ELR (cell line): ENCODE measurements at places on chromosomes 12 and 14.
A peak's percentile ranks its signal among the peaks of the same experiment; 100 is the strongest.

DNA sequence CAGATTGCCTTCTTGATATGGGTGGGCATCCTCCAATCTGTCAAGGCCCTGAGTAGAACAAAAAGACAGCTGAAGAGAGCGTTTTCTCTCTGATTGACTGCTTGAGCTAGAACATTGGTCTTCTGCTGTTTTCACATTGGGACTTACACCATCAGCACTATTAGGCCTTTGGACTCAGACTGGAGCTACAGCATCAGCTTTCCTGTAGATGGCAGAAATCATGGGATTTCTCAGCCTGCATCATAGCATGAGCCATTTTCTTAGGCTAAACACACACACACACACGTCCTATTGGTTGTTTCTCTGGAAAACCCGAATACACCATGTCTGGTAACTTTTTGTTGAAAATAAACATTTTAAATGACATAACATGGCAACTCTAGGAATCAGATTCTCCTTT is 15.8 kb upstream of the PPM1A start:
- peak; percentile 13 for DNase-seq

DNA sequence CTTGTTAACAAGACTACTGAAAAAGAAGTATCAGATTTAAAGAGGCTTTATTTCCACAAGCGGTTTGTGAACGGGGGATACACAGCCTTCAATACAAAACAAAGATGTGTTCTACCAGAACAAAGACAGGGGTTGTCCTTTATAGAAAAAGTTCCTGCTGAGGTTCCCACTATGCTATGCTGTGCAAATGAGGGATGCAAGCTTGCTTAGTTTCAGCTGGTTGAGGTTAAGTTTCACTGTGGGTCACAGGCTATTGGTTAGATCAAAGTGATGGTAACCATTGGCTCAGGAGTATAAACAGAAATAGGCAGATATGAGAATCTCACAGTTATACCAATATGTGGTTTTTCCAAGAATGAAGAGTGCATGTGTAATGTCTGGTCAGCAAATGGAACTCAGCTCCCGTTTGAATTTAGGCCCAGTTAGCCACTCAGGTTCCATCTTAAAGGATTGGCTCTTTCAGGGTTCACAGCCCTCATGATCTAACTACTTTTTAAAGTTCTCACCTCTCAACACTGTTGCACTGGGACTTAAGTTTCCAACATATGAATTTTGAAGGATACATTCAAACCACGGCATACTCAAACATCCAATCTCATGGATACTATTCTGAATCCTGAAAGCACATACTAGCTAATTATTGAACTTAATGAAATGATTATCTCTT is 215.4 kb upstream of the DCN start:
- no peak for DNase-seq

GRCh38 chr12:78929075-78929418 is 64.5 kb downstream of the SYT1 start:
- peak; percentile 3 for DNase-seq

DNA sequence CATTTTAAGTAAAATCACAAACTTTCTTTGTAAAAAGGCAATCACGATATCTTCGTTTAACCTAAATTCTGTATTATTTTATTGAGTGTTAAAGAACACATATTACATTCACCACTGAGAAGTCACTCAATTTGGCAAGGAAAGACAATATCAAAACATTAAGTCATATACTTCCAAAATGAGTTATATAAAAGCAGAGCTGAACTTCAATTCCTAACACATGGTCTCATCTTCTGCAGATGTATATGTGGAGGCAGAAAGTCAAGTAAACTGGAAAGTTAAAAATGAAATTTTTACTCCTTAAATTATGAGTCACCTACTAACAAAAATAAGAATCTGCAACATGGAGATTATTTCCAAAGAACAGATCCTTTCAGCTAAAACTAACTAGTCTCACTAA is 28.7 kb downstream of the BMAL2 start:
- DNase-seq: no peak

- peak; percentile 84 for DNase-seq
These were observed 33.5 kb downstream of the FMNL3 start for GRCh38 chr12:49673446-49674317.

DNA sequence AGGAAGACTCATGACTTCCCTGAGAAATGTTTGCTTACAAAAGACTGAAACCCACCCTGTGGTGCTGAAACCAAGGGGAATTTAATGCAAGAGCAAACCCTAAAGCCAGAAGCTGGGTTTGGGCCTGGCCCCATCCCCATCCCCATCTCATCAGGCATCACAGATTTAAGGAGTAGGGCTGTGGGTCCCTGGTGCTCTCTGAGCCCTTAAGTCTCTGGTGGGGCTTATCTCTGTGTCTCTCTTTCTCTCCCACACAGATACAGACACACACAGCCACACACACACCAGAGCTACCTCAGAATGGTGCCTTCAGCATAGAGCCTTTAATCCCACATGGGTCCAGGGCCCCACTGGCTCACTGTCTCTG is 237.1 kb downstream of the SLC41A2 start:
- DNase-seq: no peak

DNA sequence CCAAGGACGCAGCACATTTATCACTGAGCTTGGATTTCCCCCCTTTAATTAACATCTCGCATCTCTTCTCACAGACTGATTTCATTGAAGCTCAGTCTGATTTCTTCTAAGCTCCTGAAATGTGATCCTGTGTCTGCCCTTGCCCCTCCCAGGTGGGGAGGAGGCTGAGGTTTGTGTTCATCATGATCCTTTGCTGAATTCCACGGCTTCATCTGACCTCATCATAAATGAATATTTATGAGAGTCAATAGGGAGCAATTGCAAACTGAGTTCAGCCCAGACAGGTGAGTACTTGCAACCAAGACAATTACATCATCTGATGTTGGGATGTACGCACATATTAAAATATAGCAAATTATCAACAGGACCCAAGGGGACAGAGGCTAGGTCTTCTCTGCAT is 72.4 kb downstream of the MAP1LC3B2 start:
- no peak for DNase-seq

DNA sequence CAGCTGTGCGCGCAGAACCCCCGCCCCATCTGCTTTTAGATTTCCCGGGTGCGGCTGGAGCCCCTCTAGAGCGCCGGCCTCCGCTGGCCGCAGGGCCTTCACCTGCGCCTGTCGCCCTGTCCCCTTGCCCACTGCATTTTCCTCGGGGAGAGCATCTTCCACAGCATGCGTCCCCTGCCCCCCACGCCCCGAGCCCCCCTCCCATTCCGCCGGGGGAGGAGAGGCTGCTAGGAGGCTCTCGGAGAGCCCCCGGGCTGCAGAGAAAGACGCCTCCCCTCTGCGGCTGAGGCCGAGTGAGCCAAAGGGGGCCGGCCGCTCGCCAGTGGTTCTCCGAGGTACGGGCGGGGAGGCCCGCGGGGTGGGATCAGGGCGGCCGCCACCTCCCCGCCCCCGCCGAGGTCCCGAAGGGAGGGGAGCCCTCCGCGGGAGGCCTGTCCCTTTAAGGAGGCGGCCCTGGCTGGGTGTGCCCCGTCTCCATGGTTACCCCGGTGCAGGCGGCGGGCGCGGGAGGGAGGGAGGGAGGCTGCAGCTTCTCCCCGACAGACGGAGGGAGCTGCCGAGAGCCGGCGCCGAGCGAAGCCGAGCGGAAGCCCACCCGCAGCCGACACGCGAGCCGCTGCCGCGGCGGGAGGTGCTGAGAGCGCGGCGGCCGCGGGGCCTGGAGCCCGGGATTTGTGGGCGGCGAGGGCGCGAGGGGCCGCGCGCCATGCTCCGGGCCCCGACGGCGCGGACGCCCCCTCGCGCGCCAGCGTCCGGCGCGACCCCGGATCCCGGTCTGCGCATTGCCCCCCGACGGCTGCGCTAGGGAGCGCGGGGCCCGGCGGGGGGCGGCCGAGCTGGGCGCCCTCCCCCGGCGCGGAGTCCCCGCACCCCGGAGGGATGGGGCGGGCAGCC is at the start of gene KCNH3:
TSS of gene KCNH3 (plus strand) at position 521 of the 894 bp plus-strand sequence. CDS start 387 bp downstream, outside the sequence.
- DNase-seq: peak; percentile 76

GRCh38 chr14:77565289-77565993 is 51.0 kb downstream of the SPTLC2 start:
- DNase-seq: peak; percentile 42

GRCh38 chr12:89464974-89465592 is 59.5 kb downstream of the GALNT4 start:
- peak; percentile 47 for DNase-seq

- no peak for DNase-seq
These were observed 91.6 kb downstream of the FOXN3 start for GRCh38 chr14:89325299-89325883.

DNA sequence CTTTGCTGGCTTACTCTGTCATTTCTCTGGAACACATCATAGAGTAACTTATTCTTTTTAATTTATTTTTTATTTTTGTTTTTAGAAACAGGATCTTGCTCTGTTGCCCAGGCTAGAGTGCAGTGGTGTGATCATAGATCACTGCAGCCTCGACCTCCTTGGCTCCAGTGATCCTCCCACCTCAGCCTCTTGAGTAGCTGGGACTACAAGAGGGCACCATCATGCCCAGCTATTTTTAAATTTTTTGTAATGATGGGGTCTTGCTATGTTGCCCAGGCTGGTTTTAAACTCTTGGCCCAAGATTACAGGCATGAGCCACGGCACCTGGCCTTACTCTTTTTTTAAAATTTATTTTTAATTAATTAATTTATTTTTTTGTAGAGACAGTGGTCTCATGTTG is 32.2 kb upstream of the RD3L start:
- DNase-seq: no peak

- DNase-seq: no peak
These were observed 37.7 kb downstream of the SYNE2 start for GRCh38 chr14:63890553-63890952.

DNA sequence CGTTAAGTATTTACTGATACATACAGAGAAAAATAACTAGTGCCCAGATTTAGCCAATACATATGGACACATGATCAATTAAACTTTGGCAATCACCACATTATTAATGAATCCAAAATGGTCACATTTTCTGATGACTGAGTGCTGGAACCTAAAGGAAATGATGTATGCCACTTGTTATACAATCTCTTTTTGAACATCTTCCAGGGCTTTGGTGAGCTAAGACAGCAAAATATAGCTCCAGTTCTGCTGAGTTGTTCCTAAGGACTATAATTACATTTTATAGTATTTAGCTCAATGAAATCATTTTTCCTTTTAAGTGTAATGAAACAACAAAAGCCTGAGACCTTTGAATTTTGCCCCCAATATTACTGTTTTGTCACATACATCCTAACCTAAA is 329.1 kb upstream of the ATP2B1 start:
- peak; percentile 28 for DNase-seq

DNA sequence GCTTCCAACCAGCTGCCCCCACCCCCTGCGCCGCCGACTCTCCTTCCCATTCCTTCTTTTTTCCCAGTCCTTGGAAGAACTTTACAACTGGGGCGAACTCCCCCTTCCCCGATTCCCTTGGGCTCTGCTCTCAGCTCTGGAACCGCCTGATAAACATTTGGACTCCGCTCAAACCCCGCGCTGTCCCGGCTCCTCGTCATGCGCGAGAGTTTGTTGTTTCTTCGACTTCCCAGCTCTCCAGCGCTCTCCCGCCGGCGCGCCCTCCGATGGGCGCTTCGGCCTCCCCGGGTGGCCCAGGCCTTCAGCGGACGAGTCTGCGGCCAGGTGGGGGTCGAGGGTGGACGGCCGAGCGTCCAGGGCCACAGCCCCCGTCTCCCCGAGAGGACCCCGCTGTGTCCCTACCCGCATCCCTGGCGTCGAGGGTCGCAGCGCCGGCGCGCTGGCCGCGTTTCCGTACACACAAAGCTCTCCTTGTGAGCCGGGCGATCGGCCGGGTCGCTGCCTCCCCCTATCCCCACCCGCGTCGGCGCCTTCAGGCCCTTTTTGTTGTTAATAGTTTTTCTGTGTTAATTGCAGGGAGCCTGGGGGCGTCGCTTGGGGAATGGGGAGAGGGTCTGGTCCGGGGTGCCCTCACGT is 847 bp downstream of the MMP14 start:
- DNase-seq: peak; percentile 60

- no peak for DNase-seq
These were observed at the start of gene PTGDR for GRCh38 chr14:52267501-52268278. PTGDR (plus strand) TSS chr14:52267698; CDS start chr14:52267815, 117 bp downstream.

- no peak for DNase-seq
These were observed 34.2 kb upstream of the PPP1R13B start for GRCh38 chr14:103881268-103882201.

GRCh38 chr12:94938583-94938982 is 64.9 kb downstream of the NDUFA12 start:
- DNase-seq: no peak

GRCh38 chr14:35133542-35134328 is 11.4 kb downstream of the PRORP start:
- DNase-seq: peak; percentile 8

GRCh38 chr12:127722611-127723010 is 544.4 kb upstream of the TMEM132C start:
- no peak for DNase-seq

- no peak for DNase-seq
These were observed 1.5 kb upstream of the SLC25A47 start for GRCh38 chr14:100321473-100322137.

DNA sequence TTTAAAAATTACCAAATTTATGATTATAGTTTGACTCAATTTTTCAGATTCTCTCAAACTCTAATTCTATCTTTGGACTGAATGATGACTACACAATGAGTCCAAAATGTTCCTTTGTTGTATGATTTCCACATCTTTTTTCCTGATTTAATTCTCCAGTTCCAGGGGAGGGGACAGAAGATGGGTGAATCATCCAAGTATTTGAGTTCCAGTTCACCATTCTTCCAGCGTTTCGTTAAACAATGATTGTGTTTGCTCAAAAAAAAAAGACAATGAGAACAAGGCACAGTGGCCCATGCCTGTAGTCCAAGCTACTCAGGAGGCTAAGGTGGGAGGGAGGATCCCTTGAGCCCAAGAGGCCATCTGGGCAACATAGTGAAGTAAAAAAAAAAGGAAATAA is 23.8 kb downstream of the BAZ1A start:
- DNase-seq: peak; percentile 64

- no peak for DNase-seq
These were observed 211.0 kb upstream of the NUDT4 start for GRCh38 chr12:93166541-93167307.

GRCh38 chr12:34601689-34602088 is 579.4 kb downstream of the ALG10 start:
- no peak for DNase-seq

DNA sequence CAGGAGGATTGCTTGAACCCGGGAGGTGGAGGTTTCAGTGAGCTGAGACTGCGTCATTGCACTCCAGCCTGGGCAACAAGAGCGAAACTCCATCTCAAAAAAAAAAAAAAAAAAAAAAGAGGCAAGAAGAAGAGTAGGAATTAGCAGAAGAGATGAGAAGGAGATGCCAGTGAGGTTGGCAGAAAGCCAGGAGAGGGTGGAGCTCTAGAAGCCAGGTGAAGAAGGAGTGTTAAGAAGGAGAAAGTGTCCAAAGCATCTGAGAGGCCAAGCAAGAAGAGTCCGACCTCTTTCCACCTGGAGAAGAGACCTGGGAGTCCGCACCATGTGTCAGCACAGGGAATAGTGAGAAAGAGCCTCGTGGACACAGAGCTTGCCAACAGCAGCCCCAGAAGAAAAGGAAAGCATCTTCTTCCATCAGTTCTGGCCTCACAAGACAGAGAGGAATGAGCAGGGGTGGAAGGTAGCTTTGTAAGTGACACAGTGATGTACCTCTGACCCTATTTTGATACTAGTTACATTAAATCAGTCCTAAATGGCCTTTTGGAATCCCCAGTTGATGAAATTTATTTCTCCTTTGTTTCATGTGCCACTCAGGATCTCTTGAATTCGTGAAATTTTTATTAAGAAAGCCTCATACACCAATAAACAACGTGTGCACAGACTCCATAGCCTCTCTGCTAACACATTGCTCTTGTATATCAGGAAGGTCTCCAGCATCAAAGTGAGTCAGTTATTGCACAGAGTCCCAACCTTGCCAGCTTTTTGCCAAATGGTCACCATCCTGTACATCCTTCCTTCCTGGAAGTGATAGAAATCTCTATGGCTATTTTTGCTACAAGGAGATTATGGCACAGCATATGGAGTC is 70.6 kb downstream of the SAMD4A start:
- DNase-seq: peak; percentile 23
